CD8-positive, alpha-beta T cell (primary cell): ENCODE measurements at places on chromosomes 12 and 14. TPM values are rescaled to one million over a fixed set of nuclear protein-coding genes. Genes with fewer than 3 reads are reported as not detected.

CLEC4D gene
- not detected for total RNA-seq

KIF5A gene
- 0.69 TPM for total RNA-seq

DNA sequence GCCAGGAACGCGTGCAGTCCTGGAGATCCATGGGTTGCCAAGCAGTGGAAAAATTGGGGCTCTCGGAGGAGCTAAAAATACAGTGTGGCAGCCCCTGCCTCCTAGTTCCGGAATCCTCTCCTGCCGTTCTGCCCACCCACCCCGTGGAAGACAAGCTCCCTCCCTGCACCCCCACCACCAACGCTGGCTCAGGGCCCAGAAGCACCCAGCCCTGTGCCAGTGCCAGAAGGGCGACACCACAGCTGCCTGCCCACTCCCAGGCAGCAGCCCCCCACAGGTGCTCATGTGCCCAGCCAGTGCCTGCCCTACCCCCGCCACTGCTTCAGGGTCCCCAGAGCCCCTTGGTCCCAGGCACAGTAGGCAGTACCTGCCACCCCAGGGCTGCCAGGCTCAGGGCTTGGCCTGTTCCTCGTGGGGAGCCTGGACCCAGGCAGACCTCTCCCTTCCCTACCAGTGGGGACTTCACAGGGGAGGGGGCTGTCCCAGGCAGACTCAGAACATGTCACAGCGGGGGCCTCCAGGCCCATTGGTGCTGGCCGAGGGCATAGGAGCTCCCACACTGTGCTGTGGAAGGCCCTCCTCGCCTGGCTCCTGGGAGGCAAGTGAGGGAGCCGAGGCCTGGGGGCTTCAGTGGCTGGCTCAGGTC, 7.4 kb downstream of the INF2 start:
- no peak for DNase-seq

DNA sequence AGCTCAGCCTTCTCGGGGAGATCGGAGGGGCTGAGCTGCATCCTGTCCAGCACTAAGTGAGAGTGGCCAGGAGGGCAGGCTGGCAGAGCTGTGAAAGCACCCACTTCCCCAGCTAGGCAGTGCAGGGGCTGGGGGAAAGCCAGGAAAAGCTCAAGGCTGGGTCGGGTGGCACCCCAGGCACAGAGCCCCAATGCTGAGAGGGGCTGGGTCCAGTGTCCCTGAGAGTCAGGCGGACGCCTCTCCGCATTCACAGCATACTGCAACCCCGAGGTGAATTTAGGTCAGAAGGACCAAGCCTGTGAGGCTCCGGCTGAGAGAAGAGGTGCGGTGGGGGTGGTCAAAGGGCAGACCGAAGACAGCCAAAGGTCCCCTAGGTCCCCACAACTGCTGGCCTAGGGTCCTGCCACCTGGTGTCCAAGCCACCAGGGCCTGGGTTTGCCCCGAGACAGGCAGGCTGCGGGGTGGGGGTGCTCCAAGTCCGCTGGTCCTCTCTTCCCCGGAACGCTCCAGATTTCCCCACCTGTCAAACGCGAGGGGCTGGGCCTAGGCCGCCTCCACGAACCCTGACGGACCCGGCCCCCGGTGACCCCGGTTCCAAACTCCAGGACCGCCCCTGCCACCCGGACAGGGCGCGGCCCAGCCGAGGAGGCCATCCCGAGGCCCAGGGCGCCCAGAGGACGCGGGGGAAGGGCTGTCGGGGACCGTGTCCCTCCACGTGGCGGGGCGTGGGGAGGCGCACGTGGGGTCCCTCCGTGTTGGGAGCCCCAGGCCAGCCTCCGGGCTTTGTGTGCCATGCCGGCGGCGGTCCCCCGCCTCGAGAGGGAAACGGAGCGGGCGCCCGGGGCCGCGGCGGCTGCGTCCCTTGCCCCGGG, 527 bp downstream of the CAMKK2 start:
- DNase-seq, result no peak
